ENCODE measurements at places on chromosomes 11 and 22.

- DNase-seq: no peak
Observed at GRCh38 chr22:20582520-20583361, 75.3 kb downstream of the MED15 start.

DNA sequence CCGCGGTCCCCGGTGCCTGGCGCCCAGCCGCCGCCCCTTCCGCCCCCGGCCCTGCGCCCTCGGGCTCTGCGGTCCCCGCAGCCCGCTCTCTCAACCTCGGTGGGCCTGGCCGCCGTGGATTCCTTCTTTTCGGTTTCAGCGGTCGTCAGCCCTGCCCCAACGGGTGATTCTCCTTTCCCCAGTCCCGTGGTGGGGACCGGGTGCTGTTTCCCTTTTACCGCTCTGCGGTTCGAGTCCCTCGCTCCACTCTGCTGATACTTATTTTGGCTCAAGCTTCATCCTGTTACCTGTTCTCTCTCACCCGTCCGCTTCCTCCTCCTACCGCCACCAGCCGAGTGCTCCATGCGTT is 494 bp downstream of the ZDHHC5 start:
- DNase-seq: peak; percentile 43

DNA sequence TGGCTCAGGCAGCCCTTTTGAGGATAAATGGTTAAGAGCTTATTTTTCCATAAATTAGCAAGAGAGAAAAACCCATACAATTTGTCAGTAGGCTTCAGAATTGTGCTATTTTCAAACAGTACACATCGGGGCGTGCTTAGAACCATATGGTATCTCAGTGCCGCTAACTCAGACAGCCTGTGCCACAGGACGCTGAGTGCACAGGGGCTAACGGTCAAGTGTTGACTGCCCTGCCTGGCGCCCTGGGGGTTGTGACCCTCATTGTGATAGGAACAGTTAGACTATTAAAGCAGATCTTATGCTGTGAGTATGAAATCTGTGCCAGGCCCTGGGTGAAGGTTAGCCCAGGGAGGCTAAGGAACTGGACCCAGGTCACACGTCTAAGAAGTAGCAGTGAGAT is 1519.7 kb downstream of the BRD1 start:
- DNase-seq: no peak

DNA sequence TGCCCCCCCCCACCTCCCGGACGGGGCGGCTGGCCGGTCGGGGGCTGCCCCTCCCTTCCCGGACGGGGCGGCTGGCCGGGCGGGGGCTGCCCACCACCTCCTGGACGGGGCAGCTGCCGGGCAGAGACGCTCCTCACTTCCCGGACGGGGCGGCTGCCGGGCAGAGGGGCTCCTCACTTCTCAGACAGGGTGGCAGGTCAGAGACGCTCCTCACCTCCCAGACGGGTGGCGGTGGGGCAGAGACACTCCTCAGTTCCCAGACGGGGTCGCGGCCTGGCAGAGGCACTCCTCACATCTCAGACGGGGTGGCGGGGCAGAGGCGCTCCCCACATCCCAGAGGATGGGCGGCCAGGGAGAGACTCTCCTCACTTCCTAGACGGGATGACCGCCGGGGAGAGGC is 24.0 kb downstream of the RNF185 start:
- DNase-seq: no peak

DNA sequence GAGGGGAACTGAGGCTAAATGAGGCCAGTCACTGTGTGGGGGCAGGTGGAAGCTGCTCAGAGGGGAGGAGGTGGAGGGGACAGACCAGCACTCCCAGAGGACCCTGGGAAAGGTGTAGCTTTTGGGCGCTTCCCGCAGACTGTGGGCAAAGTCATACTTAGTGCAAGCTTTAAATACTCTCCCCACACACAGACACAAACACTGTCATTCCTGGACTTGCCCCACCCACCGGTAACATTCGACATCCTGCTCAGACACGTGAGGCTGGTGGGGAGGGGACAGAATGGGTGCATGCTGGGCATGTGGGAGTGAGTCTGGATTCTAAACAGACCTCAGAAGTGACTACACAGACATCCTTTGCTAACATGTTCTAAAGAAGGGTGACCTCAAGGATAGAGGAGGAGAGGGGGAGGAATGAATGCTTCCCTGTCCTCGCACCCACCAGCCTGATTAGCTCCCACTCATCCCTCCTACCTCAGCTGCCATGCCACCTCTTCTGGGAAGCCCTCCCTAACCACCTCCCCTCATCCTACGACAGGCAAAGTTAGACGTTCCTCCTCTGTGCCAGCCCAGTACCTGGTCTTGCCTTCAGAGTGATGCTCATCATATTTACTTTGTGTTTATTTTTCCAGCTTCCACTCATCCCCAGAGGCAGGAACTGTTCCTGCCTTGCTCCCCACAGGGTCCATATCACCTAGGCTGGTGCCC is 22.2 kb downstream of the TSKU start:
- peak; percentile 23 for DNase-seq

DNA sequence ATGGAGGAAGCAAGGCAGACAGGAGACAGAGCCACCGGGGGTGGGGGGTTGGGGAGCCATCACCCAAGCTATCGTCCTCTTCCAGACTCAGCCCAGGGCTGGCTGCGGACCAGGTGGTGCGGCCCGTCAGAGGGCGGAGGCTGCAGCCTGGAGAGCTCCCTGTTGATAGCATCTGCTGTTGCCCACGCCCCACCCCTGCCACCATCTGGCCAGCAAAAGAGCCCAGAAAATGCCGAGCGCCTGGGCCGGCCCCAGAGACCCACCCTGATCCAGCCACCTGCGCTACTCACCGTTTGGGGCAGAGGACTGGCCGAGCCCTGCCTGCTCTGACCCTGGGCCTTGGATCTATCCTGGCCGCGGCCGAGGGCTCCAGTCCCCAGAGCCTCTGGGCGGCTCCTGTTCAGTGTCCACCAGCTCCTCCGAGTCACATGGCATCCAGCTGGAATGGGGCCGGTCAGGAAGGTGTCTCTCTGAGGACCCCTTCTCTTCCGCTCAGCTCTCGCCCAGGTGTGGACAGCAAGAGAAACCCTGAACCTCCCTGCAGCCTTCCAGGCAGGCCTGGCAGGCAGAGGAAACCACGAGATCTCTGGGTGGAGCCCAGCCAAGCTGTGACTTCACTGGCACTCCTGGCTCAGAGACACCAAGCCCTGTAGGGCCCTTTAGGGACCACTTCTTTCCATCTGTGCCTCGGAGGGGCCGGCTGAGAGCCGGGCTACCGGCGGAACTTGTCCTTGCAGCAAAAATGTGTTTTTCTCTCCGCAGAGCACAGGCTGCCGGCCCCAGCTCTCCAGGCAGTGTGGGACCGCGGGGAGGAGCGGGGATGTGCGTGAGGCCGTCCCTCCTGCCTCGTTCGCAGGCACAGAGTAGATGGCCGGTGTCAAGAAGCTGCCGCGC is at the start of gene MRGPRE:
MRGPRE (minus strand) TSS at position 567 of the 894 bp plus-strand sequence. CDS start 3,618 bp downstream, outside the sequence.
- peak; percentile 51 for DNase-seq

GRCh38 chr11:44247508-44247907 is 62.4 kb downstream of the ALX4 start:
- no peak for DNase-seq

DNA sequence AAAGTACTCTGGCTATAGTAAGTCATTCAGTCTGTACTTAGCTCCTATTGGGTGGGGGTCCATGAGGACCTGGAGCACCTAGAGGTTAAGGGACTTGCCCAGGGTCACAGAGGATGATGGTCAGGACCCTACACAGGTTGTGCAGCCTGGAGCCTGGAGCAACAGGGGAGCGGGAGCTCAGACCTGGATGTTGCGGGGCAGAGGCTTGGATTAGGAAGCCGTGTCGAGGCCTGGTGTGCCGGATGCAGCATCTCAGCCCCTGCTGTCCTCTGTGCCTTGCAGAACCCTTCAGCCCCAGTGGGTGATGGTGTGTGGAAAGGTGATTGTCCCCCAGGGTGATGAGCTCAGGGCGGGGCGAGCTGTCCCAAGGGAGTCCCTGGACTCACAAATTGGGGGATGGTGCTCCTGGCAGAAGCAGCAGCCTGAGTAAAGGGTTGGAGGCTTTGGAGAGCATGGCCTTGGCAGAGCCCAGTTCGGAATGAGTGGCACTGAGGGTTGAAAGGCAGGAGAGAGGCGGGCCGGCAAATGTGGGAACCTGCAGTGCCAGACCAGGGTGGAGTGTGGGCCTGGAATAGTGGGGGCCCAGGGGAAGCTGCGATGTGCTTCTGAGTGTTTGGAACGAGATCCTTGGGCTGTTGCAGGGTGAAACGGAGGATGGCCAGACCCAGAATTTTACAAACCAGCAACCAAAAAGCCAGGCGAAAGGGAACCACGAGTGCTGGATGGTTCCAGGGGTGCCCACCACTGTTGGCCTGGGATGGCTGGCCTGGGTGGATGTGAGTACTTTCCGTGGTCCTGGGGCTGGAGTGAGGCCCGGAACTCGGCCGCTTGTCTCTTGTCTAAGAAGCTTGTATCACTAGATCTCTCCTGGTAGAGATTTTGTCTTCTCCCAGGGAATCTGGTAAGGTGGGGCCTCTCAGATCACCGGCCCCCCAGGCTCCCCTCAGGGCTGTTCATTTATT is 2.9 kb downstream of the TPCN2 start:
- no peak for DNase-seq

DNA sequence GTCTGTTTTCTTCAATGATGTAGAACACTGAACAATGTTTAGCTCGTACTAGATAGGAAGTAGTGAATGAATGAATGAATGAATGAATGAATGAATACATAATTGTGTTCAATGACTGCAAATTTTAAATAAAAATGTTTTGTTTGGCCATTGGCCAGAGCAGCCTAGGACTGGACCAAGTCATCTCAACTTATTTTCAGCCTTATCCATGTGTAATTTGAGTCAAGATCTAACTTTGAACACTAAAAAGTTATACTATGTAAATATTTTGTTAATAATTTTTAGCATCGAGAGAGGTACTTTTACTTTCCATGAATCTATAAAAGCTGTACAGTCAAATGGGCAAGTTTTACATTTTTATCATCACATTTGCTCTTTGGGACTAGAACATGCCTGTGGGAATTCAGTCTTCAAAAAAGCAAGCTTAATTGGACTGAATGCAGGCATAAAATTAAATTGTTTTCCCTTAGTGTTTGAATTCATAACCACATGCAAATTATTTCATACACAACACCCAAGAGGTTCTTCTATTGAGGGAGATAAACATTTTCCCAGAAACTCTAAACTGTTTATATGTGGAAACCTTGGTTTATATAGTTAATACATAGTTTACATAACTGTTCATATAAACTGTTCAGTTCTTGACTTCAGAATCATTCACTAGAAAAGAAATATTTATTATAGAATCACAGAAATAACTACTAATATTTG is 222.1 kb upstream of the ANO3 start:
- no peak for DNase-seq

DNA sequence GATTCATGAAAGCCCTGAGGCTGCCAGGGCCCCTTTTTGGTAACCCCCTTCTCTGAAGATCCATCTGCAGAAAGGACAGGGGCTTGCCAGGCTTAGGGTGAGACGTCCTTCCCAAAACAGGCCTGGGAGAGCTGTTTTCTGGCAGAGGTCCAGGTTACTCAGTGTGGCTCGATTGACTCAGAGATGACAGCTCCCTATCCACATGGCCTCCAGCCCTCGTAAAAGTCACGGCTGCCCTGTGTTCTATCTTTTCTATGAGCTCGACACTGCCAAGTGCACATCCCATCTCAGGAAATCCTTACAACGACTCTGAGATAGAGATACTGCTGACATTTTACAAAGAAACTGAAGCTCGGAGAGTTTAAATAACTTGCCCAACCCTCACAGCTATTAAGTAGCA is 20.4 kb downstream of the ADAMTS8 start:
- peak; percentile 80 for DNase-seq

DNA sequence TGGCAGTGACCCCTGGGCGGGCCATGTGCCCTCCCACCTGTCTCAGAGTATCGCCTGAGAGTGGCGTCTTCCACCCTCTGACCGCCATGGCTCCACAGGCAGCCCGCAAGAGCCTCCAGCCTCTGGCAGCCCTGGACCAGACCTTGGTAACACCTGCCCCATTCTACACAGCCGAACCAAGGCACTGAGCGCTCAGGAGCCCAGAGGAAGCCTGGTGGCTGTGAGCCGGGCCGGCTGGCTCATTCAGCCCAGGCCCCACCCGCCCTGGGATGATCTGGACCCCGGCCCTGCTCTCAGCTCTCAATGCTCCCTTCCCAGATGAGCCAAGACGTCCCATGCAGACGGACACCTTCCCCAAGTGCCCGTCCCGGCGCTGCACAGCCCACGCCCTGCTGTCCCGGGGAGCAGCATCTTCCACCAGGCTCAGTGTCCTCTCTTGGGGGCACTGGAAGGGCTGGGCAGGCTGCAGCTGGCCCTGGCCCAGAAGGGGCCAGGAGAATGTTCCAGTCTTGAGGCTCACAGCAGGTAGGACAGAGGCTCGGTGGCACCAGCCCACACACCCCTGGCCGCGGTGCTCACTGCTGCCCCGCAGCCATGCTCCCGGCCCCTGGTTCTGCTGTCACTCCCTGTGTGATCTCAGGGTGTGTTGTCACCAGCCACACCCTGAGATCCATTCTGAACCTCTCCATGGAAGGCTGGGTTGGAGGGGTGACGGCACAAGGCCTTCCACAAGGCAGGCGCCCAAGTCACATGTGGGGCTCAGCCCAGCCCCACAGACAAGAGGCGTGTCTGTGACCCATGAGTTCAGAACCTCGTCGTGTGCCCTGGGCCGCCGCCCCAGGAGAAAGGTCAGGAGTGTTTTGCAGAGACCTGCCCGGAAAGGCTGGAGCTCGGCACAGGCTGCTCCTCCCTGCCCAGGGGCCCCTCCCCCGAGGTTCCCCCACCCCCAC is 24.2 kb upstream of the PPARA start:
- DNase-seq: no peak

DNA sequence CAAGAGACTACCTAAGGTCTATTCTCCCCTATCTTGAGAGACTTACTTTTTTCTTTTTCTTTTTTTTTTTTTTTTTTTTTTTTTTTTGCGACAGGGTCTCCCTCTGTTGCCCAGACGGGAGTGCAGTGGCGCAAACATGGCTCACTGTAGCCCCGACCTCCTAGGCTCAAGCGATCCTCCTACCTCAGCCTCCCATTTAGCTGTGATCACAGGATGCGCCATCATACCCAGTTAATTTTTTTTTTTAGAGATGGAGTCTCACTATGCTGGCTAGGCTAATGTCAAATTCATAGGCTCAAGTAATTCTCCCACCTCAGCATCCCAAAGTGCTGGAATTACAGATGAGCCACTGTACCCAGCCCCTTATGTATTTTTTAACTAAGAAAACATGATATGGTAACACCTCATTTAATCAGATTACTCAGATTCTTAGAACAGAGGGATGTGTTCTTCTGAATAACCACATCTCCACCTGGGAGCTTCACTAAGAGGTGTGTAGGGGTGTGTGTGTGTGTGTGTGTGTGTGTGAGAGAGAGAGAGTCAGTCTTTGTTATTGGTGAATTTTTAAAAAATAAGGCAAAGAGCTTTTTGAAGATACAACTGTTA is 102.9 kb downstream of the USP35 start:
- no peak for DNase-seq

DNA sequence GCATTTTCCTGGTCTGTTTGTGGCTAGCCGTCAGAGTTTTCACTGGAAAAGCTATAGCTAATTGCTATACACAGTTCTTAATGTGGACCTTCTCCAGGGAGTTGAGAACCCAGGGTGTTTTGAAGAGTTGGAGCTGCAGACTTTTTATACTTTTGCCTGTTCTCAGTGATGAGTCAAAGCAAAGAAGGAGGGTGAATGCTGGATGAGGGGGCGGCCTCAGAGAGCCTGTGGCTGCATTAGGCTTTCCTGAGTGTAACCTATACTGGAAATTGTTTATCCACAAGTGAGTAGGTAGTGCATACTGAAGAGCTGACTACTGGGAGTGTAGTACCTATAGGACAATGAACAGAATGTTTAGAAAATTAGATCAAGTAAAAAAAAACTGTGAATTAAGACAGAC is 79.7 kb upstream of the HORMAD2 start:
- peak; percentile 31 for DNase-seq

- DNase-seq: peak; percentile 73
Observed at GRCh38 chr22:22955866-22956535, 68.4 kb downstream of the IGLL5 start.

Measured in AG08396 (cell line).